Left lung (tissue), 14 donors: ENCODE measurements at places on chromosomes 16 and 17. TPM values are rescaled to one million over a fixed set of nuclear protein-coding genes. Genes with fewer than 3 reads are reported as not detected.

Gene MIEF2
- total RNA-seq, result 9.0 TPM

DNA sequence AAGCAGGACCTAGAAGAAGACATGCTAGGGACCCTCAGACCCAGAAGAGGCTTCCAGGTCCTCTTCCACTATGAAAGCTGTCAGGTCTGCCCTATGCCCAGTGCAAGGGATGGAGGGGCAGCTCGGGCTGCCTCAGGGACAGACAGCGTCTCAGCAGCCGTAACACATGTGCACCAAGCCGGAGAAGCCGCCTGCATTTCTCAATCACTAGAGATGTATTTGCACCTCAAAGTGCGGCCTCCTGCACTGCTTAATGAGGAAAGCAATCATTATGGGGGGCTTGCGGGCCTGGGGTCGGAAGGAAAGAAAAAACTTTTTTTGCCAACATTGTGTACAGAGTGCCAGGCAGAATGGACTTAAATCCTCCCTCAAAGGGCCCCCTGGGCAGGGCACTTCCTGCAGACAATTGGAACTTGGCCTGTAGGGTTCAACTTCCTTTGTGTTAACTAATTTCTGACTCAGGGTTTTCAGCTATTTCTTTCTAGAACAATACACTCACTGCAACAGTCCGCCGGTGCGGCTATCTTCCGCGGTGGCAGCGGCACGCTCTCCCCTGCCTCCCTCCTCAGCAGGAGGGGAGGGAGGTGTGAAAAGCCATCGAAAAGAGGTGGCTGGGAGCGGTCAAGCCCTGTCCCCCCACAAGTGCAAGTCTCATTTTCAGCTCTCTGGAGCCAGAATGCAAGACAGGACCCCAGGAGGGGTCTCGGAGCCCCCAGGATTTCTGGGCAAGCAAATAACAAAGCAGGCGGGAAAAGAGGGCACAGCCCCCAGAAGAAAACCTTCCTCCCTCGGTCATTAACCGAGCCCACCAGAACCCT lies 101.2 kb downstream of the ZNF423 start:
- peak overlapping the region; percentile 64 for H3K27ac ChIP-seq

DNA sequence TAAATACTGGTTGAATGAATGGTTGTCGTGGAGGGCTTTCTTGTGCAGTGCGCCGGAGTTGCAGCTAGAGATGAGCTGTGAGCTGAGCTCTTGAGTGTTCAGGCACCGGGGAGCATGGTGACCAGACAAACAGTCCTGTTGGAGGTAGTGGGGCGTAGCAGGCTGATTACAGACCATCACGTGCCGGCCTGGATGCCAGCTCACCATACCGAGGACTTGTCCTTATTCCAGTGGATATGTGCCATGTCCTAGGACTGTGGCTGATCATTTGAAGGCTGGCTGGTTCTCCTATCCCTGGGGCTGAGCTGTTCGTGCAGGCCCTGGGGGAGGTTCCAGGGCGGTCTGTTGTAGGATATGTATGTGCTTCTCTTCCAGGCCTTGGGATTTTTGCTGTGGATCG lies 60.0 kb downstream of the ABCC1 start:
- no peak for DNase-seq
- H3K4me3 ChIP-seq, result no peak overlapping the region
- no peaks in the 10 kb centered on the region for H3K27me3 ChIP-seq

DNA sequence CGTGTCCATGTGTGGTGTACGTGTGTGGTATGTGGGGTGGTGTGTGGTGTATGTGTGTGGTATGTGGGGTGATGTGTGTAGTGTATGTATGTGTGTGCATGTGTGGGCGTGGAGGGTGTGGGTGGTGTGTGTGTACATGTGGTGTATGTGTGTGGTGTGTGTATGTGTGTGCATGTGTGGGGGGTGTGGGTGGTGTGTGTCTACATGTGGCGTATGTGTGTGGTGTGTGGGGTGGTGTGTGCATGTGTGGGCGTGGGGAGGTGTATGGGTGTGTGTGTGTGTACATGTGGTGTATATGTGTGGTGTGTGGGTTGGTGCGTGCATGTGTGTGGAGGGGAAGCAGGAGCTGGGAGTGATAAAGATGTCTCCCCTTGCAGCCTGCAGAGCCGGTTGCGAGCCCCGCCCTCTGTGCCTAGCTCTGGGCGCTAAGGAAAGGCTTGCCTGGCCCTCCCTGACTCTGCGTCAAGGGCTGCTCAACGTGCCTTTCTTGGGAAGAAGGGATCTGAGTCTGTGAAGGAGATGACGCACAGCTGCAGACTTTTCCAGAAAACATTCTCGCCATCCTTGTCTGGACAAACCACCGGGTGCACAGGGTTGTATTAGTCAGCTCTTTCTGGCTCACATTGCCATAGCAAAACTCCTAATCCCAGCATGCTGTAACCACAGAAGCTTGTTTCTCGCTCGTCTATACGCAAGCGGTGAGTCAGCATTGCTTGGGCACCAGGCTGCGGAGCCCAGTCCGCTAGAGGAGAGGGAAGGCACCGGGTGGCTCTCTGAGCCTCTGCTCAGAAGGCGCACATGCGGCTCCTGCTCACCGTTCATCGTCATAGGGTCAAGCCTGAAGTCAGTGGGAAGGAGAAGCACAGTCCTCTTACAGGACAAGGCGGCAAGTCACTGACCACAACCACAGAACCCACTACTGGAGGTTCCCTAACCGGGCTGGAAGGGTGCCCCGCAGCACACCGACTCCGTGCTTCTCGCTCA lies 2.0 kb upstream of the CD300H start:
- no peaks in the 10 kb centered on the region for H3K4me1 ChIP-seq
- H3K27ac ChIP-seq, result peak overlapping the region; percentile 56
- H3K36me3 ChIP-seq, result no peaks in the 10 kb centered on the region
- no peak for DNase-seq
- H3K27me3 ChIP-seq, result no peaks in the 10 kb centered on the region

DNA sequence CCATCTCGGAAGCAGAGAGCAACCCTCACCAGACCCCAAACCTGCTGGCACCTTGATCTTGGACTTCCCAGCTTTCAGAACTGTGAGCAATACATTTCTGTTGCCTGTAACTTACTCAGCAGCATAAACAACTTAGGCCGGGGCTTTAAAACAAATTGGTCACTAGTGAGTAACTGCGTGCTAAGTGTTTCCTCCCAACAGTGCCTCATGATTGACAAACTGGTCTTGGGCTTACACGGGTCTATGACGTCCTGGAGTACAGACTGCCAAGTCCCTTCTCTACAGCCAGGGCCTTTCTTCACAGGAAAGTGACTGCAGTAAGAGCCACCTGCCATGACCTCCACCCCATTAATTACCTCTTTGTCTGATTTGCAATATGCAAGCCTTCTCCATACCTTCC lies 136.7 kb downstream of the XYLT1 start:
- no peak overlapping the region for H3K27ac ChIP-seq
- H3K36me3 ChIP-seq, result no peaks in the 10 kb centered on the region
- H3K4me3 ChIP-seq, result no peak overlapping the region
- H3K27me3 ChIP-seq, result no peaks in the 10 kb centered on the region

DNA sequence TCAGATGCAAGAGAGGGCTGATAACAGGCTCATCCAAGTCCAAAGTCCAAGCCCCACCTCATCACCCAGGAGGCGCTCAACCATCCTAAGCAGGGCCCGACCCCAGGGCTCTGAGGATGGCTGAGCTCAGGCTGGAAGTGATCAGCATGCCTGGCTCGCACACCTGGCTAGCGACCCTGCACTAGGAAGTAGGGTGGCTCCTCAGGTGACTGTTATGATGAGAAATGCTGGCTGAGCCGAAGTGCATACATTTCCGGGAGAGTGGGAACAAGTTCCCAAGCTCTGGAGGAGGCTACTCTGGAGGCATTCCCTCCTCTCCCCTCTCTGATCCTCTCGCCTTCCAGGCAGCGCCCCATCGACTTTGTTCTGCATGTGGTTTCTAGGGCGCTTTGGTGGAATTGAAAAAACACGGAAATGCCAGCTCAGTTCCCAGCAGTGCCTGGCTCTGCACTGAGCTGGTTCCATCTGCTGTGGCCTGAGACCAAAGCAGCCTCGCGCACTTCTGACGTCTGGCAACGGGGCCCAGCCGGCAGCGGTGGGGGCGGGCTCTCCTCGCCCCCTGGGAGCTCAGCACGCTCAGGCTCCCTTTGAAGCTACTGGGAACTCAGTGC lies 130.3 kb downstream of the IRF8 start:
- H3K4me3 ChIP-seq, result no peak overlapping the region
- H3K27me3 ChIP-seq, result peaks cover 31% of the 10 kb centered on the region
- no peaks in the 10 kb centered on the region for H3K4me1 ChIP-seq
- H3K27ac ChIP-seq, result peak overlapping the region; percentile 7
- no peaks in the 10 kb centered on the region for H3K36me3 ChIP-seq
- DNase-seq, result peak; percentile 29

GRCh38 chr16:58252716-58253115 lies 42.1 kb downstream of the PRSS54 start:
- peaks cover 12% of the 10 kb centered on the region for H3K4me1 ChIP-seq
- no peaks in the 10 kb centered on the region for H3K27me3 ChIP-seq
- DNase-seq, result no peak
- H3K36me3 ChIP-seq, result no peaks in the 10 kb centered on the region
- no peak overlapping the region for H3K27ac ChIP-seq
- H3K4me3 ChIP-seq, result no peak overlapping the region

Gene TRPV3
- total RNA-seq, result 0.55 TPM

DNA sequence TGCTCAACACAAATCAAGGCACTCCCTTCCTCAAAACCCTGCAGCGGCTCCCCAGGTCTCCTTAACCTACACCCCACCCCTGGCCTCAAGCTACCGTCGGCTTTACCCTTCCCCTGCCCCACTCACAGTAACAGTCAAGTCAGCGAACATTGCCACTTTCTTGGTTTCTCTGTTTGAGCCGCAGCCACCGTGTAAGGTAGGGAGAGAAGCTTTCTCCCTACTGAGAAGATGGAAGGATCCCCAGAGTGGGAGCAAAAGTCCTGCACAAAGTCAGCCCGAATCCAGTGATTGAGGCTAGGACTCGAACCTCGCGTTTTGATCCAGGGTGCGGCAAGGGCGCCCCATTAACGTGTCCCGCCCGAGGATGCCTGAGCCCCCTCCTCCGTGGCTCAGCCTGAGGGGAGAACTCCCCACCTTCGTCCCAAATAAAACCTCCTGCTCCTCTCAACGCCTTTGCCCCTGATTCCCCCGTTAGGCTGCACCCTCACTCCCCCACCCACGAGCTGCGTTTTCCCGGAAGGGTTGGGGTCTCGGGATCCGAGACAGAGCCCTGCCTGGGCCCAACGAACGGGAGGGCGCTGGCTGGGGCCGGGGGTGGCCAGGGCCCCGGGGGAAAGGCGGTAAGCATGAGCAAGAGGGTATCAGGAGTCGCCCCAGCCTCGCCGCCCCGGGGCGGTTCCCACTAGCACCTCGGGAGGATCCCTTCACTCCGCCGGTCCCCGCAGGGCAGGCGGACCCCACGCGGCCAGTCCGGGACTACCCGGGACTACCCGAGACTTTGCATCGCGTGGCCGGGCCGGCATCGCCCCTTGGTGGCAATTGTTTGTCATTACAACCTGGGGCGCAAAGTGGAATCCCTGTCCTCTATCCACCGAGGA lies 9.9 kb upstream of the NAGS start:
- no peak overlapping the region for H3K27ac ChIP-seq
- no peaks in the 10 kb centered on the region for H3K36me3 ChIP-seq
- H3K27me3 ChIP-seq, result no peaks in the 10 kb centered on the region
- no peaks in the 10 kb centered on the region for H3K4me1 ChIP-seq

Gene PTX4
- total RNA-seq, result not detected

- H3K27ac ChIP-seq, result peak overlapping the region; percentile 2
- no peaks in the 10 kb centered on the region for H3K27me3 ChIP-seq
- H3K4me1 ChIP-seq, result peaks cover 47% of the 10 kb centered on the region
- DNase-seq, result no peak
Measured at GRCh38 chr16:11896486-11897176, 19.1 kb downstream of the GSPT1 start.

DNA sequence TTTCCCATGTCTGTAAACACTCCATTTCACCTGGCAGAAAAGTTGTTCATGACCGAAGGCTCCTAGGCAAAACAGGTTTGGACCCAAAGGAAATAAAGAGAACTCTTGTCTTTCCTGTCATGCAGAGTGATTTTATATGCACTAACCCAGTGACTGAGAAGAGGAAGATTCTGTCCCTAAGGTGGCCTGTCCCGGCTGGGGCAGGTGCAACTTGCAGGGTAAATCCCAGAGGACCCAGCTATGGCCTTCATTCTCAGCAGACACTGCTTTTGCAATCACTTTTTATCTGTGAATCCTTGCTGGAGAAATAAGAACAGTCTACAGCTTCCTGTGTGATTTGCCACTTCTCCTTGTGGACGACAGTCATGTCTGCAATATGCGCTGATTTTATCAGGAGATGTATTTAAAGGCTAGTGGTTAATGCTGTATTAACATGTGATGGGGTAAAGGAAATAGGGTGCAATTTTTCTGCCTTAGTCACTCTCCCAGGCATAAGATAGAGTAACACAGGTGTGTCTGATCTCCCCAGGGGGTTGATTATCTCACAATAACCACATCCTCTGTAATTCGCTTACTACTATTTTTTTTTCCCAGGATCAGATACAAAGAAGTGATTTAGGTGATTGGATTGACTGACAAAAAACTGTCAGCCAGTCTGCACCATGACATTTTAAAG lies 696.8 kb upstream of the SOX9 start:
- H3K27ac ChIP-seq, result no peak overlapping the region

DNA sequence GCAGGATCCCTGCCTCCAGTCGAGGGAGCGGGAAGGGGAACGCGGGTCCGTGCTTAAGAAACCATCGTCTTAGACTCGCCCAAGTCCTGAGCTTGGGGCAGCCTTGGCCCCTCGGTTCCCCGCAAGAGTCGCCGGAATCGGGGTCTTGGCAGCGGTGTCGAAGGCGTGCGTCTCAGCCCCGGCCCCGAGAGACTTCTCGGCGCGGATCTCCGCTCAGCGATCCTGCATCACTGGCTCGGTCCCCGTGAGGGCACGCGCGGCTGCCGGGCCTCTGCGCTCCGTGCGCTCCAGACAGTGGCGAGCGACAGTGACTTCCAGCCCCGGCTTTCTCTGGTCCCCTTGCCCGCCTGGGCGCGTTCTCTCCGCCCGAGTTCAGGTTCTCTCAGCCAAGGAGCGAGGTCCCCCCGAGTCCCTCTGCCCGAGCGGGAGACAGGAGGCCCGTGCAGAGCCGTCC lies 380 bp downstream of the HS3ST3A1 start:
- H3K27ac ChIP-seq, result peak overlapping the region; percentile 71
- H3K4me1 ChIP-seq, result peaks cover 19% of the 10 kb centered on the region
- peaks cover 42% of the 10 kb centered on the region for H3K27me3 ChIP-seq
- H3K36me3 ChIP-seq, result no peaks in the 10 kb centered on the region

- no peaks in the 10 kb centered on the region for H3K4me1 ChIP-seq
- no peaks in the 10 kb centered on the region for H3K27me3 ChIP-seq
- no peak for DNase-seq
- H3K36me3 ChIP-seq, result no peaks in the 10 kb centered on the region
- H3K4me3 ChIP-seq, result no peak overlapping the region
Measured at GRCh38 chr17:61310590-61310989, 89.1 kb upstream of the TBX2 start.

DNA sequence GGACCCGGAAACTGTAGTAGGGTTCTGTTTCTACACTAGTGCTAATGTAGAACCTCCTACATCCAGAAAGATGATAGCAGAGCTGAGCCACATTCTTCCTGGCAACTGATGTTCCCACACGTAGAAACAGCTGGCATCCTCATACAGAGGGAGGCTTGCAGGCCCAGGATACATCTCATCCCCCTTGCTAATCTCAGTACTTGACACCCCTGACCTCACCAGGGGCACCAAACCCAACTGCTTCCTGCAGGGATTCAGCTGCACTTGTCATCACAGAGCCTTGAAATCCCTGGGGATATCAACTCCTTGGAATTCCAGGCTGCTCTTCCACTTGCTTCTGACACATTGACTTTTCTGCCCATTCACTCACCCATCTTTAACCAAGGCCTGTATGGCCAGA lies 75.2 kb upstream of the HSBP1 start:
- H3K27me3 ChIP-seq, result no peaks in the 10 kb centered on the region
- H3K36me3 ChIP-seq, result no peaks in the 10 kb centered on the region
- H3K4me1 ChIP-seq, result no peaks in the 10 kb centered on the region
- no peak overlapping the region for H3K27ac ChIP-seq

Gene CMTM2
- total RNA-seq, result 5.4 TPM
